Stimulated activated CD4-positive, alpha-beta T cell treated with anti-CD3 and anti-CD28 coated beads, Interleukin-15, amount 100 ng/mL, for 48 hours (primary cell): ENCODE measurements at places on chromosomes 4 and X.

- no peak for DNase-seq
These were observed 45.6 kb downstream of the WDR19 start for GRCh38 chr4:39227906-39228305.

GRCh38 chrX:69256291-69256565 is 91.0 kb upstream of the PJA1 start:
- DNase-seq: no peak

DNA sequence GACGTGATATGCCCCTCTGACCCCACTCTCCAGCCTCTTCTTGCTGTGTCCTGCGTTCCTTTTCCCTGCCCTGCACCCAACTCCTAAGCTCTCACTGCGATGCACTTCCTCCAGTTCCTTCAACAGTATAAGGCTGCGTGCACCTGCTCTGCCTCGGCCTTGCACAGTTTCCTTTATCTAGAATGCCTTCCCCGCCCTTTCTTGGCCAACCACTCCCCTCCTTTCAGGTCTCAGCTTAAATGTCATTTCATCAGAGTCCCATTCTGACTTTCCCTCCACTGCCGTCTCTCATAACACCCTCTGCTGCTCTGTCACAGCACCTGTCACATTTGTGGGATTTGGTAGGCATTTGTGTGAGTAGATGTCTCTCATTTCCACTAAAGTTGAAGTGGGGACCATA is 58.4 kb upstream of the NEIL3 start:
- DNase-seq: no peak

DNA sequence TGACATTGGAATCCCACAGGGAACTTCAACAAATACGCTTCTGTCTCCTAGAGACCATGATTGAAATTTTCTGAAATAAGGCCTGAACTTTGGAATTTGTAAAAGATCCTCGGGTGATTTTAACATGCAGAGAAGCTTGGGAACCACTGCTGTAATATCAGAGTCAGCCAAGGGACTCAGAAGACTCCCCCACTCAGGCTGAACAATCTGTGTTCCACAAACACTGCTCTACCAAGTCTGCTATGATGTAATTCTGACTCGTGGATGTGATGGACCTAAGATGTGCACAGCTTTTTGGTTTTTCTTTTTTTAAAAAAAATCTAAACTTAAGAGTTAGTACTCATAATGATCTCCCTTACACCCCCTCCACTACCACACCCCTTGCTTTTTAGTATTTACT is 26.0 kb downstream of the LRP2BP start:
- no peak for DNase-seq

DNA sequence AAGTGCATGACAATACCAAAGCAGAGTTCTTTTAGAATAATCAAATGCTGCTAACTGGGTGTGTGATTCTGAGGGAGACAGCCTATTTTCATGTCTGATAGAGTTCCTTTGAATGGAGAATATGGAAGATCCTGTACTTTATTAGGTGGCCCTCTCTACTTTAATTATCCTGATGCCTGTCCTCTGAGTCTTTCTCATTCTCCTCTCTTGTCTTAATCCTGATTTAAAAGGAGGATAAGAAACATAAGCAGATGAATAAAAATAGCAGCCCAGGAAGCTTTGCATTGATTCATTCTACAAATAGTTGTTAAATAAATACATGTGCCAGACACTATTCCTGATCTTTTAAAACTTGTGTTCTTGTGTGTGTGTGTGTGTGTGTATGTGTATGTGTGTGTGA is 387.3 kb downstream of the SPRY1 start:
- DNase-seq: no peak

DNA sequence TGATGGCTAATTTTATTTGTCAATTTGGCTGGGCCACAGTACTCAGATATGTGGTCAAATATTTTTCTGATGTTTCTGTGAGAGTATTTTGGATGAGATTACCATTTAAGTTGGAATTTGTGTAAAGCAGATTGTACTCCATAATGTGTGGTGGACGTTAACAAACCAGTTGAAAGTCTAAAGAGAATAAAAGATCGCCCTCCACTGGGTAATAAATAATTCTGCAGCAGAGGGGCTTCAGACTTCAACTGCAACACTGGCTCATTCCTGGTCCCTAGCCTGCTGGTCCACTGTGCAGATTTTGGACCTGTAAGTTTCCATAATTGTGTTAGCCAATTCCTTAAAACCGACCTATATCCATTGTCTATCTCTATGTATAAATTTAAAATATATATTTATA is 540.3 kb downstream of the PCDH18 start:
- DNase-seq: no peak
